C1 segment of cervical spinal cord (tissue), 14 donors: ENCODE measurements at places on chromosomes 1 and 21.
A peak's percentile ranks its signal among the peaks of the same experiment; 100 is the strongest.

- DNase-seq: no peak
These were observed 11.7 kb downstream of the EIF2D start for GRCh38 chr1:206600527-206600926.

DNA sequence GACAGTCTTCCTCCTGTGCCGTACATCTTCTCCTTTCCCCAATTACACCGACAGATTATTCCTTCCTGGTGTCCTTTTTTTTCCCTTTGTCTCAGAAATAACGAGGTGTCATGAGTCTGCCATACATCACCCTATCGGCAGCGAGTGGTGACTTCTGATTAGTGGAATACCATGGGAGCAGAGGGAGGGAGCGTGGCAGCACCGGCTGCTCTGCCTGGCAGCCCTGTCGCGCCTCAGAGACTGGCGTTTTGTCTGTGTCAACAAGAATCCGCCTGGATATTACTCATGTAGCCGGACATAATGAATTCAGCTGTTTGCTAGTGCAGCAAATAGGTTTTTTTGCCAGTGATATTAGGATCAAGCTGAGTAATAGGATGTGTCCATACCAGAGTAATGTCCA lies 51.8 kb downstream of the UTP25 start:
- DNase-seq: no peak

DNA sequence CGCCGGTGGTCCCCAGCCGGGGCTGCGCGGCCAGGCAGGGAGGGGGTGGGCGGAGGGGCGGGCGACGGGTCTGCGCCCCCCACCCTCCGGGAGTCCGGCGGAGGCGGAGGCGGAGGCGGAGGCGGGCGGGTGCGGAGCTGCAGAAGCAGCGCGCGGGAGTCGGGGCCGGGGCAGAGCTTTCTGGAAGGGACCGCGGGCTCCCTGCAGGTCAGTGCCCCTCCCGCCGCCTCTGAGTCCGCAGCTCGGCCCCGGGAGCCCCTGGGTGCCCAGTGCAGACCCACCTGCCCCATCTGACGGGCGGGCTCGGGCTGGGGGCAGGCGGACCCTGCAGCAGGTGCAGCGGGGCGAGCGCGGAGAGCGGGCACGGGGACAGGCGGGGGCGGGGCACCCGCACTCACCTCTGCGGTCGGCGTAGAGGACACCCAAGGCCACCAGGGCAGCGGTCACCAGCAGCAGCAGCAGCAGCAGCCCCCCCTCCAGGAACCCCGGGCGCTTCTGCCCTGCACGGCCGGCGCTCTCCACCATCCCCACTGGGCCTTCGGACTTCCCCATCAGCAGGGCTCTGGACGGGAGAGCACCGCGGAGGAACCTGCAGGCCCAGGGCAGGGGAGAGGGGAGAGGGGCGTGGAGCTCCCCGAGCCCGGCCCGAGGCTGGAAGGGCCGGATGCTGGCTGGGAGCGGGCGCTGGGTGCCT lies 3.7 kb downstream of the MMEL1 start:
- DNase-seq: no peak

DNA sequence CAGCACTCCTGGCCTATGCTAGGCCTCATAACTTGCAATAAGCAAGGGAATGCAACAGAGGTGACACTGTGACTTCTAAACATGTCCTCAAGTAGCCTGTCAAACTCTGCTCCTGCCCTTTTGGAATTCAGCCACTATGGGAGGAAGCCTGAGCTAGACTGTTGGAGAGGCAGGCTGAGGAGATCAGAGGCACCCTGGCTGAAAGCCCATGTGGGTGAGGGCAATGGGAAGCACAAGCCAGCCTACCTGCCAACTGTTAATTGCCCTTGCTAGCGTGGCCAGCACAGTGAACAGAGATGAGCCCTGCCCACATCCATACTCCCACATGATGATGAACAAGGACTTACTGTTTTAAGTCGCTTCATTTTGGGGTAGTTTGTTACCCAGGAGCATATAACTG lies 17.7 kb downstream of the GNB1 start:
- DNase-seq: no peak

GRCh38 chr1:10225573-10225972 lies 15.2 kb downstream of the KIF1B start:
- no peak for DNase-seq

DNA sequence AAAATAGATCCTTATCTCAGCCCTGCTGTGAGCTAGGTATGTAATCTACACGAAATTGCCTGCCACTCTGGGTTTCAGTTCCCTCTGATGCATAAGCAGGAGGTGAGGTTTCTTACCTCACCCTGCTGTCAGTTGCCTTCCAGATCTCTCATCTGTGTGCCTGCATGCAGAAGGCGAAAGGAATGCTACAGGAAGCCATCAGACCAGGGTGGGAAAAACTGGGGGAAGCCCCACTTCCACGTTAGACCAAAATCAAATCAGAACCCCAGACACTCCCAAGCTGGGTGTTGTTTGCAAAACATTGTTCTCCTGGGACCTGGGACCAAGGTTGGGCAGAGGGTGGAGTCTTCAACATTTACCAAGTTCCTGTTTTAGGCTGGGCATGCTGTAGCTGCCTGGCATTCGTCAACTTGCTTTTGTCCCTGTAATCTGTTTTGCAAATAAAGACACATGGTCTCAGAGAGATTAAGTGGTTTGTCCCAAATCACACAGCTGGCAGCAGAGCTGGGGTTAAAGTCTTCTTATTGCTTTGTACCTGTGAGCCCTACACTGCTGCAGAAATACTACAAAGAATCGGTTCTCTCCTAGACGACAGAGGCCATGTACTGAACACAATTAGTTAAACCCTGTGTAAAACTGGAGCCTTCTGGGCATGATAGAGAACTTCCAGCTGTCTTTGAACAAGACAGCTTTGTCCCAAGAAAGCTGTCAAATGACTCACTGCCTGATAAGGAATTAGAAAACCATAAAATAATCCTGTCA lies 389.7 kb upstream of the RUNX1 start:
- DNase-seq: no peak

DNA sequence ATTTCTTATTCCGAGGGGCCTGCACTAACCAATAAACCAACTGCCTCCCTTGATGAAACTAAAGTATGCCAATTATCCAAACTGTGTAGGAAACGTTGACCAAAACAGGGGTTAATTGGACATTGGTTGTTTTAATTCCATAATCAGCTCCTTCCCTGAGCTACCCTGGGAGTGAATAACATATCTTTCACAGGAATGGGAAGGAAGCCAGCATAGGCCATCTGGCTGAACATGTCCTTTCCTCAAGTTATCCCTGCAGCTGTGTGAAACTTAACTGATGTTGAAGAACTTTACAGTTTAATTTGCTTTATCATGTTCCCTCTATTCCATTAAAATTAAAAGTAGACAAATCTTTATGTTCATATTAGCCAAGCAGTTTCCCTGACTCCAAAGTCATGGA lies 75.4 kb downstream of the NRIP1 start:
- no peak for DNase-seq

GRCh38 chr1:228794810-228795209 lies 59.5 kb downstream of the RHOU start:
- no peak for DNase-seq

- no peak for DNase-seq
These were observed 38.6 kb downstream of the KIAA1614 start for GRCh38 chr1:180951186-180951745.

DNA sequence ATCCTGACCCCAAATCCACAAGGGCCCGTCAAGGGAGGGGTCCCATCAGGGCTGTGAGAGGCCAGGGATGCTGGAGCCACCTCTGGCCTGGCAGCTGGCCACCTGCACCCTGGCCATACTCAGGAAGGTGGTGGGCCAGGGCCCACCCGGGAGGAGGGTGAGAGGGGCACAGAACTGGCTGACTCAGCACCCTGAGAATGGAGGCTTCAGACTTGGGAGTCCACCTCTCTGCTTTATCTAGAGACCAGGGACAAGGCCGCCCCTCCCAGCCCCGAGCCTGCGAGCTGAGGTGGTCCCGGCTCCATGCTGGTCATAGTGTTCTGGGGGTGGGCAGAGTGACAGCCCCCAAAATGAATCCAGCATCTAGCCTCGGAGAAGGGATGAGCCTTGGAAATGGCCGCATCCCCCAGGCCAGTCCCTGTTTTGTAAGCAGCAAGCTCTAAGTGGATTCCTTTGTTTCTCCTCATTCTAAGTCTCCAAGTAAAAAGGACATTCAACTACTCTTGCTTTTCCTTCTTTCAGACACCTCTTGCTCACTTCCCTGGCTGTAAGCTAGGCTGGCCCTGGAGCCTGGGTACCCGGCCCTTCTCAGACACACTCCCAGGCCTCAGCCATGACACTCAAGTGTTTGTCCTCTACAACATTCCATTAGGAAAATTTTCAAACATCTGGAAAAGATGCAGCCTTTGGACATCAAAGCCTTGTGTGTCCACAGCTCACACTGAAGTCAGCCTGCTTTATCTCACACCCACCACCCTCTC lies 12.3 kb downstream of the WNT3A start:
- no peak for DNase-seq

GRCh38 chr1:222523852-222524251 lies 24.1 kb downstream of the HHIPL2 start:
- no peak for DNase-seq

- DNase-seq: no peak
These were observed 96.0 kb upstream of the USP24 start for GRCh38 chr1:55311057-55311641.

GRCh38 chr1:41363591-41364320 lies 2.5 kb downstream of the FOXO6 start:
- DNase-seq: no peak

GRCh38 chr1:3471356-3472087 lies 17.1 kb downstream of the ARHGEF16 start:
- no peak for DNase-seq

GRCh38 chr1:61054601-61054993 lies 27.8 kb upstream of the NFIA start:
- DNase-seq: peak; percentile 28

DNA sequence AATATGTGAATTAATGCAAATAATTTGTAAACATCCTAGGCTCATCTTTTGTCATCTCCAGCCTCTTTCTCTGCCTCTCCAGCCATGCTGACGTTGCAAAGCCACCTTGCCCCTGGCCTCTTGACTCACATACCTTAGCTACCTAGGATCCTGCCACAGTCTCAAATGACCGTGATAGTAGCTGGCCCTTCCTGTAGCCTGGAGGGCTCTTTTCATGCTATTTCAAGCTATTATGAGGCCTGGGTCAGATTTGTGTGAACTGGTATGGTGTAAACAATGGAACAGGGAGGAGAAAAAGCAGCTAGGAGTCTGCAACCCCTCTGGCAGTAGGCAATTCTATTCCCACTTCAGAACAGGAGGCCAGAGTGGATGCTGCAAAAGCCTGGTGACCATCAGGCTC lies 337.7 kb downstream of the DISC1 start:
- no peak for DNase-seq

DNA sequence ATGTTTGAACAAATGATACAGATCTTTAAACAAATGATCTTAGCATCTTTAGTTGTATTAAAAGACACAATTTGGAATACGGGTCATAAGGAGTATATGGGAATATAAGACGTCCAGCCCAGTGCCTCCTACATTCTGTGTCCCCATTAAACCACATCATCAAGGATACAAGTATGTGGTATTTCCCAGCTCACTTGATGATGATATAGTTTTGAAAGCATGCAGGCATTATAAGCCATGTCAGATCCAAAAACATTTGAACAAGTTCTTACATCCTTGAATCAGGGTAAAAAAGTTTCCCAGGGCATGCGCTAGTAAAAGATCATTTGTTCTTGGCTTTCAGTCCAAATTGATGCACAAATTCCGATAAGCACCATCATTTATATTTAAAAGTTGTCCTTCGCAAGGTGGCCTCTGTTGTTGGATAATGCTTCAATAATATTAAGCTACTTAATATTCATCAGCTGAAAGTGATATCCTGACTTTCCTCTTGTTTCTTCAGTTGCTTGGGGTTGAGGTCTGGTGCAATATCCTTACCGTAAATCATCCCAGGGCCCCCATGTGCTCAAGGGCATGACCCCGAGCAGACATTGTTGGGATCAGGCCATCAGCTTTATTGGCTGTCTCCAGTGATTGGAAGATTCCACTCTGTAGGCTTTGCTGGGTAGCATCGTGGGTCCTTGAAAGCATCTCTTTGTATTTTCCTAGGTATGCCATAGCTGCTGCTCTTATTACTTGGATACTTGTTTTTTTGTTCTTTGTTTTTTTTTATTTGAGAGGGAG lies 61.8 kb downstream of the CENPF start:
- DNase-seq: no peak

DNA sequence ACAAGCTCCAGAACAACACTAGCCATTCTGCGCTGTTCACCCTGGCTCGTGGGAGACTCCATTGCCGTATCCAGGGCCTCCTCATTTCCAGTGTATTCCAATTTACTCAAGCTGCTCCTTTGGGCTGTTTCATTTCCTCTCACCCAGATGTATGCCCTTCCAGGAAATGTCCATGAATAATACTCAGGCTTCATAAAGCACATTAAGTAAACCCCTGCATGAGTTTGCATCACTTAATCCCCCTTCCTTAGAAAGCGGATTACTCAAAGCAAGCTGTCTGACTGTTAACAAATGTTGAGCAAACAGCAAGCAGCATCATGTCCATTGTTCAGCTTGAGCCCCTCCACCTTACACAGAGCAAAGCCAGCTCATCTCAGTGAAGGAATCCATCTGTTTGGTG lies 403.6 kb upstream of the PBX1 start:
- DNase-seq: no peak

DNA sequence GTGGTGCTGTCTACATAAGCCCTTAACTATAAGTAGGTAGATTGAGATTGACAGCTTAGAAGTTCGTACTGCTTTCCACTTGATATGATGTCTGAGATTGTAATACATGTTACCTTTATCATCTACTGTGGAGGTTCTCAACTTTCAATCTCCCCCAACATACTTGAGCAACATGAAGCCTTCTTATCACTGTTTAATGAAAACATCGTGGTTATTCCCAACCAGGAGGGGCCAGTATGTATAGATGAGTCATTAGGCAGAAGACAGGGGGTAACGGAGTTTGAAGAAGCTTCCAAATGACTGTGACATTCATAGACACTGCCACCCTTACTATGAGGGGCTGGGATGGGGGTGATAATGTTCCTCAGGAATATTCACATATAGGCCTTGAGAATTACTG lies 36.0 kb downstream of the CENPF start:
- DNase-seq: no peak

DNA sequence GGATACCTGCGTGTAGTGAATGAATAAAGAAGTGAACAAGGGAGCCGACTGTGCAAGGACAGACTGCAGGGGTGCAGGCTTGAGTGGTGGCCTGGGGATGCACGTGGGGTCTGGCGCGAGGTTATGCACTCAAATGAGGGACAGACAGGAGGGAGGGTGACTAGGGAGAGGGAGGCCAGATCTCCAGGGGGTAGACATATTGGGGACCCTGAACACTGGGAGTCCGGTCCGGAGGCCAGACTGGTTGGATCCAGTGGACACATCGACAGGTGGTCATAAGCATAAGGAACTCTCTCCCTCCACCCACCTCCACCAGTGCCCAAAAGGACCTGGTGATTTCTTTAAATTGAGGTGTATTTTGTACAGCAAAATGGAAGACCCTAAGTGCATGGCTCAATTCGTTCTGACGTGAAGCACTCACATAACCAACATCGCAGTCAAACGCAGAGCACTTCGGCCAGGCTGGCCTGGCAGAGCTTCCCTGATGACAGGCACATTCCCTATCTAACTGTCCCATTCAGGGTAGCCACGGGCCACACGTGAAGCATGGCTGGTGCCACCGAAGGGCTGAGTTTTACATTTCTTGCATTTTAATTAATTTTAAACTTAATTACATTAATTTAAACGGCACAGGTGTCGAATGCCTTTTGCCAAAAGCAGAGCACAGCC lies 14.0 kb downstream of the WNT3A start:
- DNase-seq: no peak
